Neural progenitor cell (in vitro differentiated cells): ENCODE measurements at places on chromosomes 2 and 18.
A peak's percentile ranks its signal among the peaks of the same experiment; 100 is the strongest.

DNA sequence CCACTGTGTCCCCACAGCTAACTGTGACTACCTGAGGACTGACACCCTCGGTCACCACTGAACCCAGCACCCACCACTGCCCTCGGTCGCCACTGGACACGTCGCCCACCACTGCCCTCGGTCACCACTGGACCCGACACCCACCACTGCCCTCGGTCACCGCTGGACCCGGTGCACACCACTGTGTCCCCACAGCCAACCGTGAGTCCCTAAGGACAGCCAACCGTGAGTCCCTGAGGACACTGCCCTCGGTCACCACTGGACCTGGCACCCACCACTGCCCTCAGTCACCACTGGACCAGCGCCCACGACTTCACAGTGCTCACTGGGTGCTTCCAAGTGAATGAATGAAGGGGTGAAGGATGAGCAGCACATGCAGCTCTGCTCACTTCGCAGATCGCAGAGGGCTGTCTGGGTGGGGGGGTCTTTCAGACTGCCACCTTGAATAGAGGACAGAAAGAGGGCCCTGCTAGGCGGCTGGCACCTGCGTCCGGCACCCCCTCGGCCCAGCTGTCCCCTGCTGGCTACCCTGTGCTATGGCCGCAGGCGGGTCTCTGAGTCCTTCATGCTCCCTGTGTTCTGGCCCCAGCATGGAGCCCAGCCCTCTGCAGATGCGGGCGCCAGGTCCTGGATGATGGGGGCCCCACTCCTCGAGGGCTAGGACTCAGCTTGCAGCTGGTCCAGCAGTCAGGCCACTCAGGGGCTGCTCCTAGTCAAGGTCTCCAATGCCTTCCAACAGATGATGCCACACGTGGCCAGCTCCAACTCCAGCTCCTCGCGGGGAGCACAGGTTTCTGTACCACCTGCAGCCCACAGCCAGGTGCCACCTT, 51.4 kb upstream of the GPC1 start:
- no peak overlapping the region for H3K27ac ChIP-seq
- no peaks in the 10 kb centered on the region for H3K4me1 ChIP-seq
- no peak overlapping the region for H3K4me3 ChIP-seq
- DNase-seq = no peak
- H3K27me3 ChIP-seq = no peaks in the 10 kb centered on the region
- H3K36me3 ChIP-seq = no peaks in the 10 kb centered on the region

GRCh38 chr2:196259507-196260481, 88.4 kb upstream of the STK17B start:
- peak overlapping the region; percentile 11 for H3K27ac ChIP-seq
- H3K27me3 ChIP-seq = no peaks in the 10 kb centered on the region
- H3K4me3 ChIP-seq = no peak overlapping the region
- no peak for DNase-seq
- no peaks in the 10 kb centered on the region for H3K36me3 ChIP-seq

- no peak for DNase-seq
- H3K4me1 ChIP-seq = no peaks in the 10 kb centered on the region
- no peak overlapping the region for H3K4me3 ChIP-seq
- H3K27ac ChIP-seq = no peak overlapping the region
Observed at GRCh38 chr2:83340424-83340823, 1118.7 kb downstream of the SUCLG1 start.

DNA sequence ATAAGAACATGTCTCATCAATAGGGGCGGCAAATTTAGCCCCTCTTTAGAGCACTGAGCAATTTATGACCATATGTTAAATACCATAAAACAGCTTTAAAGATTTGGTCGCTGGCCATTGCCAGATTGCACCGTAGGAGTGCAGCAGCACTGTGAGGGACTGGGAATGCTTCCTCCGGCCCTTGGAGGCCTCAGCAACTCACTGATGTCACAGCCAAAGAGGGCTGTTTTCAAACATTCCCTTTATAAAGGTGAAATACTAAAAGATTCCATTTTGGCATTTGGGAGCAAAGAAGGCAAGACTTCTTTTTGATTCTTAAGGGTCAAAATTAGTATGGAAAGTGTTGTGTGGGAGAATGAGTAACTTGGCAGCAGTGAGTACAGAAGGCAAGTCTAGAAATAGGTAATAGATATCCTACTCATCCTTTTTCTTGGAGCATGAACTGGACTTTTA, 63.7 kb downstream of the BABAM2 start:
- peaks cover 14% of the 10 kb centered on the region for H3K4me1 ChIP-seq
- H3K4me3 ChIP-seq = no peak overlapping the region
- no peaks in the 10 kb centered on the region for H3K36me3 ChIP-seq
- H3K27me3 ChIP-seq = no peaks in the 10 kb centered on the region
